ENCODE measurements at places on chromosomes 11 and 22. TPM values are rescaled to one million over a fixed set of nuclear protein-coding genes. Genes with fewer than 3 reads are reported as not detected.

The GNAZ gene
- total RNA-seq: 3.0 TPM

- peaks cover 38% of the 10 kb centered on the region for H3K4me1 ChIP-seq
- no peaks in the 10 kb centered on the region for H3K36me3 ChIP-seq
- H3K27me3 ChIP-seq: peaks cover 70% of the 10 kb centered on the region
- no peak overlapping the region for H3K4me3 ChIP-seq
- no peak overlapping the region for H3K27ac ChIP-seq
- no peak for DNase-seq
Observed at GRCh38 chr11:43582863-43583462, 97.6 kb upstream of the HSD17B12 start.

DNA sequence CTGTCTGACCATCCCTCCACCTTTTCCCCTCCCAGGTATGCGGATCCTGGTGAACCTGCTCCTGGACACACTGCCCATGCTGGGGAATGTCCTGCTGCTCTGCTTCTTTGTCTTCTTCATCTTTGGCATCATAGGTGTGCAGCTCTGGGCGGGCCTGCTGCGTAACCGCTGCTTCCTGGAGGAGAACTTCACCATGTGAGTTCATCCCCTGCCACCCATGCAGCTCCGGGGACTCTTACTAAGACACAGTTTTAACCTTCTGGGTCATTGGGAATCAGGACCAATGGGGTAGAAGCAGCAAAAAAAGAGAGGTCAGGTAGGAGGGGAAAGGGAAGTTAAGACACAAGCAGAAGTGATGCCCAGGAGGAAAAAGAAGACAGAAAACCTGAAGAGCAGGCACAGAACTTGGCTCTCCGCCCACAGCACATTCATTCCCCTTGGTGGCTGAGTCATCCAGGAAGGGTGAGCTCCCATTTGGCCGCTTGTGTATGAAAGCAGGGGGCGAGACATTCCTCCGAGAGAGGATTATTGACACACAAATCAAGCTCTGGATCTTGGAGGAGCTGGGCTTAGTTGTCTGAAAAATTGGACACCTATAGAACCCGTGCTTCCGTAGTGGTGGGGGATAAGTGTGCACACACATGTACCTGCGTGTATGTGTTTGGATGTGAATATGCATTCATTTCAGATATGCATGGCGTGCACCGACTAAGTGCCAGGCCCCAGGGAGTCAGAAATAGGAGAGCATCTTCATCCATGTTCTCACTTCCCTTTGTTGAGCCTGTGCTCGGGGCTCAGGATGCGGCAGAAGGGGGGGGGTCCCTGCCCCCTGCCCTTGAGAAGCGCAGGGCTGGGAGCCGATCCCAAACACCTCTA, 64.2 kb downstream of the CACNA1I start:
- peaks cover 6% of the 10 kb centered on the region for H3K27me3 ChIP-seq
- H3K4me3 ChIP-seq: no peak overlapping the region
- no peaks in the 10 kb centered on the region for H3K4me1 ChIP-seq

DNA sequence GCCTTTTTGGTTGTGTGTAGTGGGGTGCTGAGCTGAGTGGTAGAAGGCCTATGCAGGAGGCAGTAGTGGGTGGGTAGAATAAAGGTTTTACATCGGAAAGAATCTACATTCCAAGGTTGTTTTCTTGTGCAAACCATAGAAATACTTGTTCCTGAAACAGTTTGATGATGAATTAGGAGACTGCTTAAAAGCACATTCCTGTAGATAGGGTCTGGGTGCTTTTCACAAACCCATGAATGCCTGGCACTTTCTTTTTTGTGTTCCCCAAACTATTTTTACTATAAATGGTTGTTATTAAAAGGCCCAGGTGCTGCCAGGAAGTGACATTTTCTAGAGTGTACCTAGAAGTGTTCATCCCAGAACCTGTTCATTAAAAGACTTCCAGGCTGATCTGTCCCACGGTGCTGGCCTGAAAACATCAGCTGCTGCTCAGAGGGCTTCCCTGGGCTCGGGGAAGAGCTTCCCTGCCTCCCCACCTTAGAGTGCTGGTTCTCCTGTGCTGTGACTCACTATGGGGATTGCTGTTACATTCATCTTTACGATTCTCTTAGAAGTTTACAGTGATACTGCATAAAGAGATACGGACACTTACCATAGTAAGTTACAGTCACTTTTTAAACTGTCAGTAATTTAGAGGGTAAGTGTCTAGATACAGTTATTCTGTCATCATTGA, 27.9 kb downstream of the PPFIA1 start:
- DNase-seq: no peak
- no peaks in the 10 kb centered on the region for H3K27me3 ChIP-seq
- peaks cover 18% of the 10 kb centered on the region for H3K36me3 ChIP-seq
- no peaks in the 10 kb centered on the region for H3K4me1 ChIP-seq

- no peaks in the 10 kb centered on the region for H3K4me1 ChIP-seq
- H3K27ac ChIP-seq: no peak overlapping the region
- H3K27me3 ChIP-seq: peaks cover 22% of the 10 kb centered on the region
- no peaks in the 10 kb centered on the region for H3K36me3 ChIP-seq
Observed at GRCh38 chr11:113951537-113951936, 23.4 kb upstream of the HTR3A start.

DNA sequence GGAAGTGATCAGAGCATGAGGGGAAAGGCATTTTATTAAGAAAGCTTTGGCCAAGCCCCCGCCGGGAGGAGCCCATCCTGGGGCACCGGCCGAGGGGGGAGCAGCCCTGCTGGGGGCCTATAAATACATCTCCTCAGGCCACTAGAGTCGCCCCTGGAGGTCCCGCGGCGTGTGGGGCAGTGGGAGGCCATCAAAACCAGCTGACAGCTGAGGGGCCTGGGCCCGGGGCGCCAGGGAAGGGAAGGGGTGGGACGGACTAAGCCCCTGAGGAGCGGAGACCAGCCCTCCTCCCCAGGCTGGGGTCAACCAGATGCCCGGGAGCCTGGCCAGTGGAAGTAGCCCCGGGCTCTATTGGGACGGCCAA, 13.1 kb downstream of the SCARF2 start:
- peaks cover 23% of the 10 kb centered on the region for H3K27me3 ChIP-seq
- H3K4me3 ChIP-seq: no peak overlapping the region
- peaks cover 32% of the 10 kb centered on the region for H3K4me1 ChIP-seq
- no peak for DNase-seq
- peaks cover 22% of the 10 kb centered on the region for H3K36me3 ChIP-seq

DNA sequence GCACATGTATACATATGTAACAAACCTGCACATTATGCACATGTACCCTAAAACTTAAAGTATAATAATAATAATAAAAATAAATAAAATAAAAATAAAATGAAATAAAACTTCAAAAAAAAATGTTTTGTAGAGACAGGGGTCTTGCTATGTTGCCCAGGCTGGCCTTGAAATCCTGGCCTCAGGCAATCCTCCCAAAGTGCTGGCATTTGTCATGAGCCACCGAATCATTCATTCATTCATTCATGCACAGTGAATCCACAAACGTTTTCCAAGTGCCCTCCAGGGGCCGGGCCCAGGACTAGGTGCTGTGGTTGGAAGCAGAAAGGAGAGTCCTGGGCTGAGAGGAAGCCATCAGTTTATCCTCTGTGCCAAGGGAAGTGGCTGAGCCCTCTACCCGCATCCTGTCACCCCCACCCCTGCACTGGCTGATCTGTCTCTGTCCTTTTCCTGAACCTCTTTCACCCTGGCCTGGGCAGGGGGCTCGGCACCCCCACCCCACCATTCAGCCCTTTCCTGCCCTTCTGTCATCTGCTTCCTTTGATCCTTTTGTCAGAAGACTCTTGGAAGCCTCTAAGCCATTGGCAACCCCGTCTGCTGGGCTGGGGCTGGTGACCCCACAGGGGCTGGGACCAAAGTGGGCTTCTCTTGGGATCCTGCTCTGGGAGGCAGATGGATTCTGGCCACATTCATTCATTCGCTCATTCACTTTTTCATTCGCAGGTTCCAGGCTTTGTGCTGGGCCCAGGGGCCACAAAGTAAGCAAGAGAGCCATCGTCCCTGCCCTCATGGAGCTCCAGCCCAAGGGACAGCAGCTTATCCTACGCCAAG, 84.3 kb downstream of the IGLL1 start:
- no peak overlapping the region for H3K27ac ChIP-seq
- DNase-seq: no peak
- peaks cover 4% of the 10 kb centered on the region for H3K4me1 ChIP-seq
- H3K27me3 ChIP-seq: no peaks in the 10 kb centered on the region

The OR2D2 gene
- not detected for total RNA-seq

GRCh38 chr11:47451436-47451835, 2.5 kb upstream of the RAPSN start:
- DNase-seq: no peak
- H3K27ac ChIP-seq: no peak overlapping the region
- no peak overlapping the region for H3K4me3 ChIP-seq
- H3K36me3 ChIP-seq: peaks cover 9% of the 10 kb centered on the region
- no peaks in the 10 kb centered on the region for H3K27me3 ChIP-seq
- peaks cover 22% of the 10 kb centered on the region for H3K4me1 ChIP-seq

The PRR33 gene
- 2.0 TPM for total RNA-seq

- no peaks in the 10 kb centered on the region for H3K27me3 ChIP-seq
- peaks cover 13% of the 10 kb centered on the region for H3K4me1 ChIP-seq
- no peak overlapping the region for H3K27ac ChIP-seq
- peaks cover 6% of the 10 kb centered on the region for H3K36me3 ChIP-seq
- DNase-seq: no peak
Observed at GRCh38 chr11:36041988-36042611, 98.2 kb downstream of the LDLRAD3 start.

DNA sequence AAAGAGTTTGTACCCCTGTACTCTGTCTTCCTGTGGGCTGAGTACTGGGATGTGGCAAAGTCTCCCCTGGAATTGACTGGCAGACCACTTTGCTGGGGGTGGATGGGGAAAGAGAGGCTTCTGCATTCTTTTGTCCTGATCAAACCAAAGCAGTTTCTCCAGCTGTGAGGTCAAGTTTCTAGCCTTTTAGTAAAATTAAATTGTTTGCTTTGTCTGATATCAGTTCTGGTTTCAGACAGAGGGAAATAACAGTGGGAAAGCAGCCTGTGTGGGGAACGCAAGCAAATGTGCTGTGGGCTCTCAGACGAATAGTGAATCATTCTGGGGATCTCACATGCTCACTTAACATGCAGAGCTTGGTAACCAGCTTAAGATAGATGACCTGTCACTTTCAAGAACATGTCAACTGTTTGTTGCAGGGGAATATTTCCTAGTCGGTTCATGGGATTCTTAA, 151.6 kb downstream of the FAT3 start:
- H3K4me3 ChIP-seq: no peak overlapping the region
- H3K27me3 ChIP-seq: no peaks in the 10 kb centered on the region
- no peaks in the 10 kb centered on the region for H3K36me3 ChIP-seq
- no peak overlapping the region for H3K27ac ChIP-seq
- no peak for DNase-seq
- no peaks in the 10 kb centered on the region for H3K4me1 ChIP-seq

- DNase-seq: no peak
- H3K27ac ChIP-seq: no peak overlapping the region
Observed at GRCh38 chr11:77131560-77131959, 3.5 kb downstream of the MYO7A start.

The MMP12 gene
- not detected for total RNA-seq

All from muscle of leg (tissue), 16 donors.